Placental epithelial cell (primary cell): ENCODE measurements at places on chromosomes 6 and 20. TPM values are rescaled to one million over a fixed set of nuclear protein-coding genes. Genes with fewer than 3 reads are reported as not detected.

The MEI4 gene
- 0.22 TPM in 1 of 2 replicates, not detected in the other for total RNA-seq

The TPX2 gene
- 11.4 and 26.5 TPM in 2 replicates for total RNA-seq

The TXLNB gene
- total RNA-seq: not detected in 2 replicates

The TOX2 gene
- not detected in 2 replicates for total RNA-seq

The NHLRC1 gene
- total RNA-seq: 3.1 and 3.9 TPM in 2 replicates
